Central memory CD8-positive, alpha-beta T cell (primary cell): ENCODE measurements at places on chromosomes 4 and X.

DNA sequence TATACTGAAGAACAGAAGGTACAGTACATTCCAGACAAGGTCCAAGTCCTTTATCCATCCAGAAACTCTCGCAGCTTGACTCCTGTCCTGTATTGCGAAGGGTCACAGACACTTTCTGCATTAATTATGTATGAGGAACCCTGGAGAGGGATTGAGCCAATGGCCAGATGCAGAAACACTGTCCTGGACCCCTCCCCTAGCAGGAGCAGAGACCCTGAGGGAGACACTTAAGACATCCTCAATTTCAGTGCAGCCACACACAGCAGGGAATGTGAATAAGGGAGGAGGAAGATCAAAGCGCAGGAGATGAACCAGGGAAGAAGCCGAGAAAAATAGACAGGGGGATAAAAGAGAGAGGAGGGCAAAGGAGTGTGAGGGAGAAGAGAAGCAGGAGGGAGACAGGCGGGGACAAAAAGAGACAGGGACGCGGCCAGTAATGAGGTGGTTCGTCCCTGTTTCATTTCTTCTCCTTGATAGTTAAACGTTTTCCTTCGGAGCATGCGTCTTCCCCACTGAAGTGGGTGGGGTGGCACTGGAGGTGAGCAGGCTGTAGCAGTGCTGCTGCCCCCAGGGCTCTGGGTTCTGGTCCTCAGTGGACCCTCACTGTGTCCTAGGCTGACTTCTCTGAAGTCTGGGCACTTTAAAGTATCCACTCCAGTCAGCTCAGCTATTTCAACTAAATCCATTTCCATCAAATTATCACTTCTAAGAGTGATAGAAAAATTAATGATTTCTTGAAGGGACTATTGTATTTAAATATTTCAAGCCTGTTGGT, 356.4 kb upstream of the NOCT start:
- DNase-seq = no peak

DNA sequence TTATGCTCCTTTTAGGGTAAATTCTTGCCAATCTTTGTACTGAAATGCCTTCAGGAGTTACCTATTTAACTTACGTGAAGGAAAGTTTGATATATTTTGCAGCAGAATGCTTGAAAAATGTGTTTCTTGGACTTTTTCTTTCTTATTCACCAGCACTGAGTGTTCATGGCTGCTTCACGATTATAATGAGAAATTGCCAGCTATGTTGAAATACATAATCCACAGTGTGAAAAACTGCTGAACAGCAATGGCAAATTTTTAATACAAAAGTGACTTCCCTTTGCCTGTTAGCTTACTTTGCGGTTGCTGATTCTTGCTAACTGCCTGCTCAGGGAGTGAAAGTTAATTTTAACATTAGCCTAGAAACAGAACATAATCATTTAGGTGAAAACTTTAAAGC, 153.8 kb upstream of the SLC4A4 start:
- DNase-seq = no peak

- DNase-seq = no peak
These were observed 1.1 kb downstream of the RAB39B start for GRCh38 chrX:155262970-155263754.

GRCh38 chrX:76279007-76279406, 106.1 kb downstream of the PBDC1 start:
- DNase-seq = no peak

- no peak for DNase-seq
These were observed 42.5 kb downstream of the SCD5 start for GRCh38 chr4:82756061-82756460.

DNA sequence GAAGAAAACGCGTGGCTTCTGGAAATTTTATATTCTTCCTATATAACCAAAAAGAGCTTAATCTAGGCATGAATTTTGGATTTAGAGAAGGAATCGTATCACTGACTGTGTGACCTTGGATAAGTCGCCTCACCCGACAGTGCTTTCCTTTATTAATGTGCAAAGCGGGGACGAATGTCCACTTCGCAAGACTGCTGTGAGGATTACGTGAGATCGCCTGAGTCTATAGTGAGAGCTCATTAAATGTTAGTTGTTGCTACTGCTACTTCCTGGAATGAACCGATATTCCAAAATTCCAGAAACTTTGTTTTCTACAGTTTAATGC, 448 bp upstream of the TBC1D8B start:
- DNase-seq = no peak

- no peak for DNase-seq
These were observed 99.8 kb downstream of the KLHL8 start for GRCh38 chr4:87120411-87121162.

- no peak for DNase-seq
These were observed 680 bp downstream of the MAEA start for GRCh38 chr4:1290165-1290977.

- no peak for DNase-seq
These were observed 81.5 kb downstream of the PPP3CA start for GRCh38 chr4:101265816-101266172.

DNA sequence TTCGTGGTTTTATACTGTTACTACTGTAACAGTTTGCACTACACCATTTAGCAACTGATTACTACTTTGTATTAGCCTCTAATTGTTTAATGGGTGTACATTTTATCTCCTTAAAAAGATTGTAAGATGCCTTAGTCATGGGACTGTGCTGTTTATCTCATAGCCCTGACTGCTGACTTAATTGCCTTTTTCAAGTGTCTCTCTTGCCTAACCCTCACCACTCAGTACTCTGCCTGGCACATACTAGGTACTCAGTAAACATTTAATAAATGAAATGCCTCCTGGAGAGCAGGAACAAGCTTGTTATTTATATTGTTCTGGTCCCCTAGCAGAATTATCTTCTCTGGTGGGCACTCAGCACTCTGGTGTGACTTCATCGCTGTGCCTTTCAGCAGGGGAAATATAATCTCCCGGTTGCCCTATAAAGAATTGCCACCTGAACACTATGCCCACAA, 1.7 kb upstream of the STIM2 start:
- DNase-seq = no peak

- no peak for DNase-seq
These were observed 37.2 kb upstream of the USP9X start for GRCh38 chrX:41047878-41048534.

DNA sequence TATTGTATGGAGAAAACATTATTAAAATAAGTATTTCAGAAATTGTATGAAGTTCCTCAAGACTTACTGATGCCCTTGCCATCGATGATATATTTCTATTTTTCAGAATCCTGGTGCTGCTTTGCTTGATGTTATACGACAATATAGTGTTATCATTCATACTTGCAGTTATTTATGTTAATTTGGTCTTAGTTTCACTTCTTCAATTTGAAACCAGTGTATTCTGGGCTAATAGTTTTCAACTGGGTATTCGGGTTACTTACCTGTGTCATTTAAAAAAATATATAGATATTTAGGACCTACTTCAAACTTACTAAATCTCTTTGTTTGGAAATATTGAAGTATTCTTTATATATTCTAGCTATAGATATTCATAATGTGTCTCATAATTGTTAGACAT, 1414.7 kb downstream of the C4orf33 start:
- no peak for DNase-seq

- DNase-seq = no peak
These were observed 73.1 kb upstream of the FMR1 start for GRCh38 chrX:147838465-147839131.

GRCh38 chrX:31421441-31421840, 349.6 kb upstream of the FTHL17 start:
- DNase-seq = no peak

DNA sequence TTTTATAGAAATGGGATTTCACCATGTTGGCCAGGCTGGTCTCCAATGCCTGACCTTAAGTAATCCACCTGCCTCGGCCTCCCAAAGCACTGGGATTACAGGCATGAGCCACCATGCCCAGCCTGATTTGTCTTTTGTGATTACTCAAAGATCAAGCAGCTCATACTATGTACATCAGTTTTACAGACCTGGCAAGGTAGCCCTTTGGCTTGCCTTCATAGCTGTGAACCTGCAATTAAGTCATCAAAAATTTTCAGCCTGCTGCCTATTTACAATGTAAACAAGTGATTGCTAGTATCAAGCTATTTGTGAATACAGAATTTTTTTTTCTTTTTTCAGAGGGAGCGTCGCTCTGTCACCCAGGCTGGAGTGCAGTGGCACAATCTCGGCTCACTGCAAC, 46.2 kb downstream of the GSX2 start:
- DNase-seq = no peak

- DNase-seq = no peak
These were observed 39.0 kb upstream of the HGFAC start for GRCh38 chr4:3402491-3403347.

DNA sequence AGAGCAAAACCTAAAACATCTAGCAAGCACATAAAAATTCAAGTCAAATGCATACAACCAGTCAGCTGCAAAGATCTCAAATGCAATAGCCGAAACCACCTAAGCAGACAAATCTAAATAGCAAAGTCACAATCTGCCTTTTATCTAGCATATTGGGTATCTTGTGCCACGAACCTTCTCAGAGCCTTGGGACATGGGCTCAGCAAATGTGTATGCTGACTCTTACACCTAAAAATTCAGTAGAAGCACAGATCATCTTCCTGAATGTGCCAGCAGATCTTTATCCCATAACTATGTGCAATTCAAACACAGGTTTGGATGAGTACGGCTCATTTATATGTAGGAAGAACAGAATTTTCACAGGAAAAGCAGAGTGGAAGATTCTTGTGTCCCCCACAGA, 492.1 kb downstream of the INPP4B start:
- no peak for DNase-seq

DNA sequence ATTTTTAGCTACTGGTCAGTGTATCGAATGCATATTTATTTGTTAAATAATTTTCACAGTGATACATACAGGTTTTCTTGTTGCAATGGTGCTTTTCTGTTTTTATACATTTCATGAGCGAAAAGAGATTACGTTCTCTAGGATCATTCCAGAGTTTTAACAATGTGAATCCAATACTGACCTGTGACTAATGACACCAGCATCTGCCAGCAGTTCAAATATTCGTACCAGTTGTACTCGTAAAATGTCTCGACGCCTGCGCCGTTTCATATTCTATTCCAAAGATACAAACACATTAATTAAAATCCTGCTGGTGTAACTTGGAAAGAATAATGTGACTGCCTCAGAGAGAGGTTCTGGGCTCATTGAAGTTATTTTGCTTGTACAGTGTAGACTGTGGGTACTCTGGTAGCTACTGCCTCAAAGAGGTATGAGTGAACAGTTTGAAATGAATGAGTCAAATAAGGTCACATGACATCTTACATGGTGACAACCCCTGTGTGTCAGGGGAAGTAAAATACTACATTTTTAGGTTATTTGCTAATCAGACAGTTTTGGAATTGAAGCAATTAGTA, 80.7 kb downstream of the ZAR1 start:
- DNase-seq = no peak

DNA sequence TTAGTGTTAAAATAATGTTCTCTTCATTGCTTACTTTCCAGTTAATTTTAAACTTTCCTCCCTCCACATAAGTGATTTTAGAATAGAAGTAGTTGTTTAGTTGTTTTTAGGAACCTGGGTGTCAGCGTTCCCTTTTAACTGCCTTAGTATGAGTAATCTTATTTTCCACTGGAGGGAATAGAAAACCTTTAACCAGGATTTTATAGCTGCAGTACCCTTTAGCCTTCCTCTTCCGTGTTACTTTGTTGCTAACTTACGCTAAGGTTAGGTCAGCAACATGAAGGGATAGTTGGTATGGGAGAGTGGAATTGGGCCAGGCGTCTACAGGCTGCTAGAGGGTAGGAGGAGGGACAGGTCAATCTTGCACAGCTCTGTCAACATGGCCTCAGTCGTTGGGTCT, 31.5 kb downstream of the SMS start:
- DNase-seq = no peak

DNA sequence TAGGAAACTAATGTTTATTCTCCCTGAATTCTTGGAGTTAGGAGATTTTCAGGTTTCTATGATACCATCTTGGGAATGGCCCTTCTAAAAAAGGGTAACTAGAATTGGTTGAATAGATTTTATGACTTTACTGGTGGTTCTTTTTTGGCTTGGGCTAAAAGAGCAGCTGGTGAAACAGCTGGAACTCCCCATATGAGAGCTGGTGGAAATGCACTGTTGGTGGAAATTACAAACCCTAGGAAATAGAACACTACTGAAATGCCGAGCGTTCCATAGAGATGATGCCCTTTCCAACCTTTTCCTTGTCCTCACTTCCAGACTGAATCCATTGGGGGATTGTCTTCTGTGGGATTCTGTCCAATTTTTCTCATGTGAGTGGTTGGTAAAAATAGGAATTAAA, 139.5 kb downstream of the STIM2 start:
- no peak for DNase-seq

- no peak for DNase-seq
These were observed 33.8 kb downstream of the RBBP7 start for GRCh38 chrX:16836371-16836770.

GRCh38 chrX:14673764-14674163, 144.4 kb downstream of the GLRA2 start:
- DNase-seq = no peak

GRCh38 chr4:23166407-23166806, 473.7 kb downstream of the GBA3 start:
- no peak for DNase-seq

- no peak for DNase-seq
These were observed 34.2 kb downstream of the BCOR start for GRCh38 chrX:40063555-40063954.

DNA sequence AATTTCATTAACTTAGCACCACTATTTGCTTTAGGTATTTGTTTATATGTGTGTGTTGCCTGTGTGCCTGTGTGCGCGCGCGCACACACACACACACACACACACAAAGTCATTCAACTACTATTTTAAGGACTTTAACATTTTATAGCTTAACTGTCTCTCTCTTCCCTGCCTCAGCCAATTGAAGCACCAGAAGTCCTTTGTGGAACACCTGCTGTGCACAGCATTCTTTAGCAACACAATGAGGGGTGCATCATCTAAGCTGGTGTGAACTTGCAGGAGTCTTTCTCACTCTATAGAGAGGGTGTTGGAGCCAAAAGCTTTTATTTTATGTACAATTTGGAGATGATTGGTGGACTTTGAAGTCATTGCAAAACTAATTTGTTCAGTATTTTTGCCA, 31.3 kb downstream of the SLIT2 start:
- no peak for DNase-seq

GRCh38 chrX:135463937-135464336, 42.2 kb downstream of the SMIM10L2A start:
- no peak for DNase-seq

GRCh38 chr4:84159762-84160161, 339.3 kb downstream of the NKX6-1 start:
- DNase-seq = no peak

DNA sequence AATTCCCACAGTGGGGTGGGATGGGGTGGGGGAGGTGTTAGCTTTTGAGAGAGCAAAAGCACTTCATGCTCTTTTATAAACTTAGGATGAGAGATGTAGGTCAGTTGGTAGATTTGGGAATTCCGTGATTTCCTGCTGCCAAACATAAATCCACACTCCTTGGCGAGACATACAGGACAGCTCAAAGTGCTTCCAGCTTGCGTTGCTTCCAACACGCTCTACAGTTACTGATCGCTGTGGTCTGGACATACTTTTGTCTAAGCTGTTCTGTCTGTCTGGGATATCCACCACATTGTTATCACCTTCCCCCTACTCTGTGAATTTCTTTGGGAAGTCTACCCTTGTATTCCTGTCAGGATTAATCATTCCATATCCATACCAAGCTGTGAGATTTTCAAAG, 117.5 kb downstream of the RAPGEF2 start:
- DNase-seq = no peak
